Activated CD8-positive, alpha-beta memory T cell treated with anti-CD3 and anti-CD28 coated beads, Interleukin-2, amount 50 U/mL, for 4 hours (primary cell): ENCODE measurements at places on chromosomes 11 and 22.

- DNase-seq, result no peak
These were observed 2.2 kb downstream of the APOA1 start for GRCh38 chr11:116835042-116835772.

GRCh38 chr11:75249704-75250103, 9.1 kb downstream of the TPBGL start:
- no peak for DNase-seq

- DNase-seq, result no peak
These were observed 48.6 kb downstream of the MORC2 start for GRCh38 chr22:30919973-30920372.

- no peak for DNase-seq
These were observed 153.9 kb upstream of the LRRC4C start for GRCh38 chr11:41613326-41613725.

- no peak for DNase-seq
These were observed 4.9 kb upstream of the KRTAP5-6 start for GRCh38 chr11:1691878-1692707.

DNA sequence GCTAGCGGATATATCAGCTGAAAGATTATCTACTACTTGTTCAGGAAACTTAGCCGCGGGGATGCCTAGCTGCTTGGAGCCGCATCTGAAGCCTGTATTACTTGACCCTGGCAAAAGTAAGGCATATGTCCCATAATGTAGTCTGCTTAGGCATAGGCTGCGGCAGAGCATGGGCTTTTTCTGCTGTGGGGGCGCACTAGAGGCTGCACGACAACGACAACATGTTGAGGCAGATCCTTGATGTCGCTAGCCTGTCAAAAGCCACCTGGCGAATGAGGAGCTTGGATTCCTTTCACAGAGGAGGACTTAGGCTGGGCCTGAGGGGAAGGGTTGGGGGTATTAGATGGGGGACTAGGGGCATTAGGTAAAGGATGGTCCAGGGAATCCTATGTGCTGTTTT, 1.1 kb upstream of the OR52N2 start:
- no peak for DNase-seq

GRCh38 chr11:111729831-111730311, 36.3 kb downstream of the PPP2R1B start:
- no peak for DNase-seq
